Hair follicular keratinocyte (primary cell): ENCODE measurements at places on chromosomes 13 and 19. TPM values are rescaled to one million over a fixed set of nuclear protein-coding genes. Genes with fewer than 3 reads are reported as not detected.

ZNF681 gene
- 0.78 and 0.80 TPM in 2 replicates for total RNA-seq

PTH2 gene
- not detected in 2 replicates for total RNA-seq

UBE2L5 gene
- total RNA-seq, result not detected in 2 replicates

ZNF569 gene
- total RNA-seq, result 2.4 and 4.8 TPM in 2 replicates

KCNJ14 gene
- 0.53 and 0.70 TPM in 2 replicates for total RNA-seq

LGI4 gene
- total RNA-seq, result not detected in 2 replicates

PDX1 gene
- not detected in 2 replicates for total RNA-seq

SLC1A5 gene
- 294 and 297 TPM in 2 replicates for total RNA-seq

ZNF135 gene
- 0.46 and 3.0 TPM in 2 replicates for total RNA-seq
